Naive B cell (primary cell): ENCODE measurements at places on chromosomes 16 and 17.

GRCh38 chr17:31653691-31654090, 205.4 kb downstream of the COPRS start:
- DNase-seq, result no peak

GRCh38 chr17:65222214-65222738, 85.1 kb downstream of the RGS9 start:
- no peak for DNase-seq

DNA sequence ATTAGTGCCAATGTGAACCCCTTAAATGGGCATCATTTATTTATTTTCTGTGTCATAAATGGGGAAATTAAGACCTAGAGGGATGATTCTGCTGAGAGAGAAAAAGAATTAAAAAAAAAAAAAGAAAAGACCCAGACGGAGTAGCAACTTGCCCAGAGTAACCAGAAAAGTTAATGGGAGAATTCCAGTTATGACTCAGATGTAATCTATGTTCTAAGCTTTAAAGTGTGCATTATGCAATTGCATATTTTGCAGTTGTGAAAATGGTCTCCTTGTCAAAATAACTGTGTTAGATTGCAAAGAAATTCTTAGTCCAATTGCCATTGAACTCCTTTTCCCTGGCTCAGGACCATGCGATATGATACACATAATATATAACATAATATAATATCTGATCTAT, 38.6 kb upstream of the TBX2 start:
- no peak for DNase-seq

- no peak for DNase-seq
Measured at GRCh38 chr17:82687375-82687861, 11.1 kb downstream of the RAB40B start.

DNA sequence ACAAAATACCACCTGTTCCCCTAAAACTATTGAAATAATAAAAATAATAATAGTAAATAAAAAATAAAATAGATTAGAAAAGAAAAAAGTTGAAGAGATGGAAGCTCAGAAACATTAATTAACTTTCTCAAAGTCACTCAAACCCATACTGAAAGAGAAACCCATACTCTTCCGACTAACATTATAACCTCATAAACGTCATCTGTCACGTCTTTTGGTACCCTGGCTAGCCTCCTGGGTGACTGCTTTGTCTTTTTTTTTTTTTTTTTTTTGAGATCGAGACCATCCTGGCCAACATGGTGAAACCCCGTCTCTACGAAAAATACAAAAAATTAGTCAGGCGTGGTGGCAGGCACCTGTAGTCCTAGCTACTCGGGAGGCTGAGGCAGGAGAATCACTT, 7.6 kb downstream of the SLFN12L start:
- no peak for DNase-seq

DNA sequence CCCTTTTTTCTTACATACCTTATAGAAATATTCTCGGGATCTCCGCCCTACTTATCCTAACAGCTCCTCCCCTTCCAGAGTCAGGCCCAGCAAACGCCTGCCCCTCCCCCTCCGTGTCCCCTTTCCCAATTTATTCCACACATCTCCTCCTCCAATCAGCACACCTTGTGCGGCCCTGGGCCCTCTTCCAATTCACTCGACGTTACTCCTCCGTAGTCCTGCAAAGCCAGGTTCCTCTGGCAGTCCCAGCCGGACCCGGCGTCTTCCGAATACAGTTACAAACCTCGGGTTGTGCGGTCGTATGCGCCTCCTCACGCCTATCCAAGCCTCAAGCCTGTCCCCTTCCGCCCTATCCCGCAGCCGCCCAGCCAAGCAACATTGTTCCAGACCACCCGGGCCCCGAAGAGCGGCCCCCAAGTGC, 677 bp downstream of the CBX1 start:
- no peak for DNase-seq

- no peak for DNase-seq
Measured at GRCh38 chr16:24887472-24887871, 41.7 kb downstream of the SLC5A11 start.

DNA sequence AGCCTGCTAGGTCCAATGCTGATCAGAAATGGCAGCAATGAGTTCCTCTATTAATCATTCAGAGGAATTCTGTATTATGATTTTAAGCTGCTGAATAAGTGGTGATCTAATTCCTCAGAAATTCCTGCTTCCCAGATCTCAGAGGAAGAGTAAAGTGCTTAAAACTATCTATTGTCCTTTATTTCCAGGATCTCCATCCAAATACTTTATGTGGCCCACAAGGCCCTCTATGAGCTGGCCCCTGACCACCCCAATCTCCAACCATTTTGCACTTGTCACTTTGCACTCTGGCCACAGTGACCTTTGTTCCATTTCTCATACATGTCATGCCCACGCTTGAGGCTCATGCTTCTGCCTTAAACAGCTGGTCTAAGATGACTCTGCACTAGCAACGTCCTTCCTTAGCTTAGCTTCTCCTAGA, 93.7 kb downstream of the CA10 start:
- DNase-seq, result no peak

- no peak for DNase-seq
Measured at GRCh38 chr17:67157732-67158639, 87.0 kb downstream of the HELZ start.

DNA sequence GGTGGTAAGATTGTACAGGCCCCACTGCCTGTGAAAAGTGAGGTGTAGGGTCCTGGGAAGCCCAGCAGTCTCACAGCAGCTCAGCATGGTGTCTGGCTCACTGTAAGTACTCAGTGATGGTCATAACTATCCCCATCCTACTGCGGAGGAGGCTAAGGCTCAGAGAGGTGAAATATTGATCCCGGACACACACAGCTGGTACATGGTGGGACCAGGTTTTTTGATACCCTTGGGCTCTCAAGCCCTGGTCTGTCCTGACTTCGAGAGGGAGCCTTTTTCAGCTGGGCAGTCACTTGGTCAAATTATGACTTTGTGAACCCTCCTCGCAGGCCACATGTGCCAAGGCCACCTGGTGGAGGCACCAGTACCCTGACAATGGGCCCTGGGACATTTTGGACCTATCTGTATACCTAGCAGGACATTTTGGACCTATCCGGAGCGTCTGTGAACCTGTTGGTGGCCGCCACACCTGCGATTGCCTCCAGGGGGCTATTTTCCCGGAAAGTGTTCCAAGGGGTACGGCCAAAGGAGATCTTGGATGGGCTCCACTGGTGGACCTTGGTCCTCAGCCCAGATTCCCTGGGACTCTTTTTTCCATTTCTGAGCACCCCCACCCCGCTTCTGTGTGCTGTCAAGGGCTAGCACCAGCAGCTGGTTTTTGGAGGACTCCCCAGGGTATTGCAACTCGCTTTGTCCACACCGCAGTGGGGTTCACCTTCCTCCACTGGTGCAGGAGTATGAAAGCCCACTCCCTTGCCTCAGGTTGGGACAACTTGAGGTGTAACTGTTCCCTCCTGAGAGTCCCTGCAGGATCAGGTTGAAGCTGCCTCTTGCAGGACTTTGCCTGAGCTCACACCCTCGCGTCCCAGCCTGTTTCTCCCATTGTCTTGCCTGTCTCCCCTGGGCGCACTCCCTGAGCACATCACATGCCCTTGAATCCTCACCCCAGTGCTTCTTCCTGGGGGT, 83.6 kb upstream of the NKD1 start:
- DNase-seq, result no peak

DNA sequence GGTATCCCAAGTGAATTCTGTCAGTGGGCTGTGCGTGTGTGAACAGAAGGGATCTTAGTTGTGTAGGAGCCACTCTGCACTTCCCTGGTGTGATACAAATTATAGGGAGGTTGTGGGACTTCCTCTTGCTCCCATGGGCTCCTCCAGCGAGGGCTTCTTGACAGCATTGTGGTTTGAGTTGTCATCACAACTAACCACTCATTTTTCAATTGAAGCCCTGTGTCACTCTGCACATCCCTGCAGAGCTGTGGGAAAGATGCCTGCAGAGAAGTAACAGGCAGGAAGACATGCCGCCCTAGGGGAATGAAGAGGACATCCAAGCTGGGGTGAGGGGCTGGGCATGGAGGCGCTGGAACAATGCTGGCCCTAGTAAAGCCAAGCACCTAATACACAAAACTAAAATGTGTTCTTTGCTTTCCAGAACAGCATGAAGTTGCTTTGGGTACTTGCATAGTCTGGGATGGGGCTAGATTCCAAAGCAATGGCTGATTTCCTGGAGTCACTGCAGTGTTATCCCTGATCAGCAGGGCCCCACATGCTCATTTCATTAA, 692.5 kb downstream of the TOX3 start:
- no peak for DNase-seq

DNA sequence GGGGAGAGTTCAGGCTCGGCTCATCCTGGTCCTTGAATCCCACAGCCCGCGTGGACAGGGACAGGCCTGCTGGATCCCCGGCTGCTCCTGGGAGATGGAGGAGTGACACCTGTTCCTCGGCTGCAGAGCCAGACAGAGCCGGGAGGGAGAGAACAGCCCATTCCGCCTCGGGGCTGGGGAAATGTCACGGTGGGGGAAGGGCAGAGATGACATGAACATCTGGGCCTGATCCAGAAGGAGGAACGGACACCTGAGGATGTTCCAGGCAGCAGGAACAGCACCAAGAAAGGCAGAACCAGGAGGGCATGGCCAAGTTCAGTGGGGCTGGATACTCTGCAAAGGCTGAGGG, 2.1 kb downstream of the ZNF764 start:
- no peak for DNase-seq

DNA sequence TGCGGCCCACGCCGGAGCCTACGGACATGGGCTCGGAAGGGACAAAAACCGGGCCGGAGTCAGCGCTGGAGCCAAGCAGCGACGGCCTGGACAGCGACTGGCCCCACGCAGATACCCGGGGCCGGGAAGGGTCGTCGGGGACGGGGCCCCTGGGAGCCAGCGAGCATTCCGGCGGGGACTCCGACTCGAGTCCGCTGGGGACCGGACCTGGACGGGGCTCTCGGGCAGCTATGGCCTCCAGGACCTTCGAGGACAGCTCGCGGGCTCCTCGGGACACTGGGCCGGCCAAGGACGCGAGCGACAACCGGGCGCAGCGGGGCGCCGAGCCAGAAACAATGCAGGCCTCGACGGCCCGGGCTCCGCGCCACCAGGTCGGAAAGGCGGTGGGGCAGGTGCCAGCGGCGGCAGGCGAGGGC, 1.0 kb downstream of the MYO15B start:
- no peak for DNase-seq

DNA sequence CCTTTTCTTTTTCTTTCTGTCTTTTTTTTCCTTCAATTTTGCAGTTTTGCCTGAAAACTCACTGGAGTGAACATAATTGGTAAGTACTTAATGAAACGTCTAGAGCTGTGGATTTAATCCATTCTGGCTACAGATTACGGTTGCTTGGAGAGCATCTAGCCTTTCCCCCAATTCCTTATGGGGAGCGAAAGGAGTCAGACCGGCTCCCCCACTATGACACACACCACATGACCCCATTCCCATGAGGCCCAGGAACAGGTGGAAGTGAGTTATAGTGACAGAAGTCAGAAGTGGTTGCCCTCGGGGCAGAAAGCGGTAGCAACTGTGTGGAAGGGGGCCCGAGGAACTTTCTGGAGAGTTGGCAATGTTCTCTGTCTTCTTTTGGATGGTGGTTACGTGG, 41.2 kb downstream of the EMP2 start:
- DNase-seq, result no peak

- DNase-seq, result no peak
Measured at GRCh38 chr17:79745641-79746105, 14.9 kb downstream of the ENPP7 start.

DNA sequence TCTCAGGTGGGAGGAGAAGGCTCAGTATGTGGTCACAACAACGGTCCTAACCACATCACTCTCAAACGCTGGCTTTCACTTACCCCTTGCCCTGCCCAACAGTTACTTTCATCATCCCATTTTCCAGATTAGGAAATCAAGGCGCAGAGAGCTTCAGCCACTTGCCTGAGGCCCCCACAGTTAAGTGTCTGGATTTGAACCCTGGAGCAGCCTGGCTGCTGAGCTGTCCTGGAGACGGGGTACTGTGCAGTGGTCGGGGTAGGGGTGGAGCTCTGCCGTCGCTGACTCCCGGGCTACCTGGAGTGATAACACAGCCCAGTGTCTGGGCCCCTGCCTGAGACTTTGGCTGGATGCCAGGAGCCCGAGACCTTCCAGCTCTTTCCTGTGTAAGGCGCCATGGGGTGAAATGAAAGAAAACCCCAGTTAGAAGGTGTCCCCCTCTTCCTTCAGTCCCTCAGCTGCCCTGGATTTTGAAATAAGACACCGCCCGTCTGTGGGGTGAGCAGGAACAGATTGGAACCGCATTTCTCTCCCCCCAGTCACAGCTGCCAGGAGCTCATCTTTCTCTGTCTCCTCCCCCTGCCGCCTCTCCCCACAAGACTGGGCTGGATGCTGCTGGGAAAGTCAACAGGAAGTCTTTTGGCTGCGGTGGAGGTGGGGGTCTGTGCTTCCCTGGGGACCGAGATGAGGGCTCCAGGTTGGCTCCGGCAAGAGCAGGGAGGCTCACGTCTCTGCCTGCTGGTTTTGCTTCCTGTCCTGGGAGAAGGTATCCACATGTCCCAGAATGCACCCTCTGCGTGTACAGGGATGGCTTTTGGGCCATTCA, 280.2 kb downstream of the SEC14L1 start:
- peak; percentile 40 for DNase-seq

DNA sequence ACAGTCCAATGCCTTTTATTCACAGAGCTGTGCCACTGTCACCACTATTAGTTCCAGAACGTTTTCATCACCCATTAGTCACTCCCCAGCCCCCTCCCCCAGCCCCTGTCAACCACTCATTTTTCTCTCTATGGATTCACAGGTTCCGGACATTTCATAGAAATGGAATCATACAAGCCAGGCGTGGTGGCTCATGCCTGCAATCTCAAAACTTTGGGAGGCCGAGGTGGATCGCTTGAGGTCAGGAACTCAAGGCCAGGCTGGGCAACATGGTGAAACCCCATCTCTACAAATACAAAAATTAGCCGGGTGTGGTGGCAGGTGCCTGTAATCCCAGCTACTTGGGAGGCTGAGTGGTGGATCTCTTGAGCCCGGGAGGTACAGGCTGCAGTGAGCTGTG, 759 bp upstream of the PAM16 start:
- DNase-seq, result no peak

DNA sequence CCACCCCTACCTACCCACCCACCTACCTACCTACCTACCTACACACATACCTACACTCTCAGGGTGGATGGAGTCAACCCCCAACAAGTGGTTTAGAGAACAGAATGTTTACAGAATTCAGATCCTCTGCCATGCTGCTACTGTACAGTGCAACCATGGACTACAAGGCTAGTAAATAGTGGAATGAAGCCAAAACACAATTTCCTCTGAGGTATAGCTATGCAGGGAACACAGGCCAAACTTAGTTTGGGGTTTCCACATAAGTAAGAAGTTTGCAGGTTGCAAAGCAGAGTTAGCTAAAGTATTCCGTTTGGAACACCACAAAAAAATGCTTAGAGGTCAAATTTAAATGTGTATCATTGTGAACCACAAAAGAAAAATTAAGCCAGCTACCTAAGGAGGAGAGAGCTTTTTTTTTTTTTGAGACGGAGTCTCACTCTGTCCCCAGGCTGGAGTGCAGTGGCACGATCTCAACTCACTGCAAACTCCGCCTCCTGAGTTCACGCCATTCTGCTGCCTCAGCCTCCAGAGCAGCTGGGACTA, 2.7 kb upstream of the AP1G1 start:
- no peak for DNase-seq

DNA sequence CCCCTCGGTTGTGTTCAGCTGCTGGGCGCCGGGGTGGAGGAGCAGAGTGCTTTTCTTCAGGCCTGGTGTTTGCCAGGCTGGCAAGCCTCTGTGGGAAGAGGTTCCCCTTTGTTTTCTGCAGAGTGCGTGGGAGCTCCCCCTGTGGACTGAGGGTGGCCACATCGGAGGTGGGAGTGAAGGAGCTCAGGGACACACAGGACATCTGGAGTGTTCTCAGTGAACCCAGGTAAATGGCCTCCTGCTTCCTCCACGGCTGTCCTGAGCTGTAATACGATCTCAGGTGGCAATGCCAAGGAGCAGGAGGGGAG, 39.2 kb upstream of the IRF8 start:
- DNase-seq, result no peak
